ENCODE measurements at places on chromosomes 3 and 15. TPM values are rescaled to one million over a fixed set of nuclear protein-coding genes. Genes with fewer than 3 reads are reported as not detected.
A peak's percentile ranks its signal among the peaks of the same experiment; 100 is the strongest.

GRCh38 chr3:158668506-158668905 is 3.9 kb downstream of the LXN start:
- H3K27me3 ChIP-seq, result no peaks in the 10 kb centered on the region
- no peak overlapping the region for H3K4me3 ChIP-seq
- no peak overlapping the region for H3K27ac ChIP-seq

- no peaks in the 10 kb centered on the region for H3K4me1 ChIP-seq
- H3K27ac ChIP-seq, result no peak overlapping the region
- H3K4me3 ChIP-seq, result no peak overlapping the region
- no peaks in the 10 kb centered on the region for H3K36me3 ChIP-seq
- no peak for DNase-seq
These were observed 265.9 kb downstream of the EFHB start for GRCh38 chr3:19668163-19668562.

DNA sequence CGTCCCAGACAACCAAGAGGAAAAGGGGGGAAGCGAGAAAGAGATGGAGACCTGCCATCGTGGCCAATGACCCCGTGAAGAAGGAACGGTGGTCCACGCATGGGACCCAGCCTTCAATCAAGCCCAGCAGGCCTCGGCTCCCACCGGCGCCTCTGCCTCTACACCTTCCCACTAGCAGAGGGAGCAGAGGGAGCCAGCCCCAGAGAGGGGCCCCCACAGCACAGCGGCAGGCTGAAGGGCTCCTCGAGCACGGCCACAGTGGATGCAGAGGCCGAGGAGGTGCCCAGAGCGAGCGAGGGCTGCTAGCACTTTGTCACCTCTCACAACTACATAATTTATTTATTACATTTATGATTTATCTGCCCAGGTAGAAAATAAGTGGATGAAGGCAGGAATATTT is 68.4 kb upstream of the TOPAZ1 start:
- peaks cover 3% of the 10 kb centered on the region for H3K36me3 ChIP-seq
- no peak for DNase-seq
- no peaks in the 10 kb centered on the region for H3K27me3 ChIP-seq
- no peaks in the 10 kb centered on the region for H3K4me1 ChIP-seq
- H3K27ac ChIP-seq, result no peak overlapping the region

DNA sequence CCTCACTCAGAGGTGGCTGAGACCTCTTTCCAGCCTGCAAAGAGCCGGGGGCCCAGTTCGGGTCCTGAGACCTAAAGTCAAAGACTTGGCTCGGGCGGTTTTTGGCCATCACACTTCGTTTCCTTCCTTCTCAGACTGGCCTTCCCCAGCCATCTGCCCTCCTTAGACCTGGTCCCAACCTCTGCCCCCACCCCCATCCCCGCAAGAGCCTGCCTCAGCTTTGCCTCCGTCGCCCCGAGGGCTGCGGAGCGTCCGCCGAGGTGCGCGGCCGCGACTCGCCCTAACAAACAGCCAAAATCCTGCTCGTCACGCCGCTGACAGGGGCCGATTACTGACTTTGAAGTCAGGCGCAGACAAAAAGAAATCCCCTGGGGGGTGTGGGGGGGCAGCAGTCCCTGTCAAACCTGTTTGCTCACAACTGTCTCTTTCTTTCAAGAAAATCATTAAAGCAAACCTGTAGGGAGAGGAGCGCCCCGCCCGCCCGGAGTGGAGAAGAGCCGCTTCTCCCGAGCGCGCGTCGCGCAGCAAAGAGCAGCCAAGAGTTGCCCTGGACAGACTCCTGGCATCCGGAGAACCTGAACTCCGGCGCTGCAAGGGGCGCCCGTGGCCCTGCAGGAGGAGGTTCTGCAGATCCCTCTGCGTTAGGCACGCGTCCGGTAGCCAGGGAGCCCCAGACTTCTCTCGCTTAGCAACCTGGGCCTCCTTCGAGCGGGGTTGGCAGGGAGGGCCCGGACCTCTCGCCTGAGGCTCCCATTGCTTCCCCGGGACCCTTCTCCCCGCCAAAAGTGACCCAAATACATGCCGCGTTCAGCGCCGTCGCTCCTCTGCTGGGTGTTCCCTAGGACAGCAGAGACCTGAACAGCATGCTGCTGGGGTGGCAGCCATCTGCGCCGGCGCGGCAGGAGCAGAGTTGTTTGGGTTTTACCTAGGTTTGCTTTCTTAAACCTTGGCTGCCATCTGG is 4.5 kb downstream of the SOX14 start:
- H3K36me3 ChIP-seq, result no peaks in the 10 kb centered on the region
- H3K4me3 ChIP-seq, result peak overlapping the region; percentile 45
- H3K27me3 ChIP-seq, result peaks cover 83% of the 10 kb centered on the region

DNA sequence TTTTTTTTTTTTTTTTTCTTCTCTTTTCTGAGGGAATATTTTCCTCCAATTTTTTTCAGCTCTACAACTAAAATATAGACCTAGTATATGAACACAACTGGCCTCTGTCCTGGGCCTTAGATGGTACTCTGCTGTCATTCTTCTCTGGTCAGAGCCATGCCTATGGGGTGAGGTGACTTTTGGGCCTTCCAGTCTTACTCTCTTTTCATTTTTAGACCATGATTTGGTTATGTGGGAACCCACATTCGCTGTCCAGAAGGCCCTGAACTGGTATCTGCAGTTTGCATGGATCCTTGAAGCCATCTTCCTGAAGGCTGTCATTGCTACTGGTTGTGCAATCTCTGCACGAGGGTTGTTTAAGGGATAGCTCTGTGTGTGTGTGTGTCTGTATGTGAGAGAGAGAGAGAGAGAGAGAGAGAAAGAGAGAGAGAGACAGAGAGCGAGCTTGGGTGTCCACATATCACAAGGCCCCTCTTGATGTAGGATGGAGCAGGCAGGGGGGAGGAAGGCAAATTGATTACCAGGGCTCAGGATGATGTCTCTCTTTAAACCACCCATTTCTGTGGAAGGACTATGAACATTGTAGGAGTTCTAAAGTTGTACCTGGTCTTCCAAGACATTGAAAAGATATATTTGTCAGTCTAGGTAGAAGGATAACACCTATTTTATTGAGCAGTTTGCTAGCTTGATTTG is 6.9 kb downstream of the TGFBR2 start:
- H3K27ac ChIP-seq, result no peak overlapping the region
- no peaks in the 10 kb centered on the region for H3K36me3 ChIP-seq
- DNase-seq, result no peak
- H3K4me1 ChIP-seq, result peaks cover 20% of the 10 kb centered on the region
- no peak overlapping the region for H3K4me3 ChIP-seq

DNA sequence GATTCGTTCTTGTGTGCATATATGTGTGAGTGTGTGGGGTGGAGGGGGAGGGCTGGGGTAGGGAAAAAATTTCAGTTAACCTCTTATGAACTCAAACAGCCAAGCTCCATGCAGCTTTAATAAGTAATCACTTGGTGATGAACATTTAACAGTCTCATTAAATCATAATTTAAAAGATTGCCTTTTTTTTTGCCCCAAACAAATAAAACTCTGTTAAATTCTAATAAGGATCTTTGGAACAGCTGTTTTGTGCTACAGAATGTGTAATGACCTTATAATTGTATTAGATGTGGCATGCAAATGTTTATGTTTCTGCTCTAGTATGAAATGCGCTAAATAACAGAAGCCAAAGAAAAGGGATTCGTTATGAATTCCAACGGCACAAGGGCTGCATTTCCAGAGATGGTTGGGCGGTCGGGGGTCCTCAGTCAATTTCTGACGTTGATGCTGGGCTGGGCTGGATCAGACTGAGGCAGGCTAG is 80.0 kb upstream of the RORA start:
- DNase-seq, result no peak
- no peak overlapping the region for H3K27ac ChIP-seq
- H3K4me1 ChIP-seq, result no peaks in the 10 kb centered on the region
- H3K36me3 ChIP-seq, result no peaks in the 10 kb centered on the region
- no peaks in the 10 kb centered on the region for H3K27me3 ChIP-seq

GRCh38 chr3:149848688-149849087 is 35.7 kb downstream of the RNF13 start:
- no peak overlapping the region for H3K4me3 ChIP-seq
- no peak for DNase-seq
- H3K36me3 ChIP-seq, result peaks cover 16% of the 10 kb centered on the region
- H3K27me3 ChIP-seq, result no peaks in the 10 kb centered on the region
- no peak overlapping the region for H3K27ac ChIP-seq
- no peaks in the 10 kb centered on the region for H3K4me1 ChIP-seq

- H3K27me3 ChIP-seq, result no peaks in the 10 kb centered on the region
- H3K27ac ChIP-seq, result no peak overlapping the region
- DNase-seq, result no peak
- no peak overlapping the region for H3K4me3 ChIP-seq
- H3K36me3 ChIP-seq, result no peaks in the 10 kb centered on the region
These were observed 133.3 kb downstream of the RPLP1 start for GRCh38 chr15:69585937-69586336.

DNA sequence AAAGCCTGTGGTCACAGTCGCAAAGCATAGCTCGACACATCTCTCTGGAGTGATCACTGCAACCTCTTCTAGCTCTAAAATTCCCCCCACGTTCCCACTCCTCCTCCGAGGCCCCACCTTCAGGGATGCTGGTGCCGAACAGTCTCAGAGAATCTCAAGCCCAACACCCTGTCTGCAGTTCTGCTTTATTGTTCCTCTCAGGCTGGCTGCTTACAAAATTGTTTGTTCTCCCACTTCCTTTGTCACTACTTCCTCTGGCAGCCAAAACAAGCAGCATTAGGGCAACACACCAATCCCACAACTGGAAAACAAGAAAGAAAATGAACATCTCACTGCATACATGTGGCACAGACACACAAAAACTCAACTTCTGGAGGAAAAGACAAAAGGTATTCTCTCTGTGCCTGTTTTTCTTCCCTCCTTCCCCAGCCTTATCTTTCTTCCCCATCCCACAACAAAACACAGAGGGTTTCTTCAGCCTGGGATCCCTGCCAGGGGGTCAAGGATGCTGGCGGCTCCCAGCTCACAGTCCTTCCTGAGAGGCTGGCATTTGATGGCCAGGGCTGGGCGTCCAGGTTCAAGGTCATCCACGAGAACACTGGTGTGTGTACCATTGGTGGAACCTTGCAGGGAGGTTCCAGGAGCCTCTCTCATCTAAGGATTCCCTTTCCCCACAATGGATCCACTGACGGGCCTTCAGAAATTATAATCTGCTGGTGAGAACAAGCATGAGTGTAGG is 108.4 kb downstream of the TMCO5A start:
- DNase-seq, result no peak
- no peaks in the 10 kb centered on the region for H3K27me3 ChIP-seq
- H3K4me3 ChIP-seq, result no peak overlapping the region
- H3K36me3 ChIP-seq, result no peaks in the 10 kb centered on the region
- H3K27ac ChIP-seq, result no peak overlapping the region

DNA sequence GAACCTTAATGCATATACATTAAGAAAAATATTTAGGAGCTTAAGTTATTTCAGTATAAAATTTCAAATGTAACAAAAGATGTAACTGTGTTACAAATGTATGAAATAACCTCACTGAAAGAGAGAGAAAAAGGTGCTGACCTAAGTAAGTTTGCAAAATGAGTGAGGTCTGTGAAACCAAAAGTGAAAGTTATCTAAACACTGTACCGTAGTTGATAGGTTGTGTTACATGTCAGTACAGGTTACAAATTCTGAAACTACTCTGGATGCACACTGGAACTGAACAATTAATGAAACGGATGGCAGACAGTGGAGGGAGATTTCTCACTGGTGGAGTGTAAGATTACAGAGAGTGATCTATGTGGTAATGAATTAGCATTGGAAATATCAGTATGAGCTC is 420.7 kb downstream of the ZNF385D start:
- H3K4me1 ChIP-seq, result no peaks in the 10 kb centered on the region
- H3K36me3 ChIP-seq, result no peaks in the 10 kb centered on the region
- no peak overlapping the region for H3K4me3 ChIP-seq
- no peaks in the 10 kb centered on the region for H3K27me3 ChIP-seq

GRCh38 chr15:89329329-89330084 is 5.1 kb downstream of the POLG start:
- H3K27ac ChIP-seq, result no peak overlapping the region
- H3K4me1 ChIP-seq, result no peaks in the 10 kb centered on the region
- DNase-seq, result no peak
- H3K4me3 ChIP-seq, result no peak overlapping the region
- H3K36me3 ChIP-seq, result peaks cover 80% of the 10 kb centered on the region

DNA sequence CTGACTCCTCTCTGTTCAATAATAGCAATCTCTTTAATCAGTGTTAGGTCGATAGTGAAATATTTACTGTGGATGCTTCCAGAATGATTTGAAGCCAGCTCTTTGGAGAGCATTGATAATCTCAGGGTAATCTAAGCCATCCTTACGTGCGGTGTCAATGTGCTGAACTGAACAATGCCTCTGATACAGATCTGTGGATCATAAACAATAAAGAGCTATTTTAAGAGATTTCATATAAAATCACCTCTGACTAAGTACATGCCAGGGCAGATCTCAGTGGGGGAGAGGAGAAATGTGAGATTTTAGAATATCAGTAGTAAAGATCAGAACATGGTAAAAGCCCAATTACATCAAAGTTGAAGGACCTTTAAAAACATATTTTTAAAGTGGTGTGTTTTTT is 319.3 kb upstream of the GBE1 start:
- H3K27ac ChIP-seq, result no peak overlapping the region
- no peaks in the 10 kb centered on the region for H3K27me3 ChIP-seq
- DNase-seq, result no peak
- peaks cover 6% of the 10 kb centered on the region for H3K4me1 ChIP-seq

DNA sequence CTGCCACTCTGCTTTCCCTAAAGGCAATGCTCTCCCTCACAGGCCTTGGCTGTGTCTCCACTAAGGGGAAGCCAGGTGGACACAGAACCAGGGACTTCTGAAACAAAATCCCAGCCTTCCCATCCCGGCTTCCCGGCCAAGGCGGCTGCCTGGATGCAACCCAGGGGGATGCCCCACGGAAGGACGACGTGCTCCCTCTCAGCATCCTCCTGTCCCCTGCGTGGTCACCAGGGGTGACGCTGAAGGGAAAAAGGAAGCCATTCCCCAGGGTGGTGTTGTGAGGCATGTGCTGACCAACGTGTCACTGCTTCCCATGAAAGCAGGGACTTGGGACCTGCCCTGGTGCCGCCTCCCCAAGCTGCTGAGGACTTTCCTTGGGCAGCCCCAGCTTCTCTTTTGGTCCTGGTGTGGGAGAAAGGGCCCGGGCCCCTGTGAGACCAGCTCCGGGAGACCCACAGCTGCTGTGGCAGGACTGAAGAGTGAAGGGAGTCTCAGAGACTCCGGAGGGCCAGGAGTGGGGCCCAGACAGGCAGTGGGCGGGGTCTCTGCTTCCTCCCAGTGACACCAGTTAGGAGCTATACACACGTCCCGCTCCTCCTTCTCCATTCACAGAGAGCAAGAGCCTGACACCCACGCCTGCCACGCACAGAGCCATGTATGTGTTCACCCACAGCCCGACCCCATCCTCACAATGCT is 139.2 kb downstream of the NUP210 start:
- no peak for DNase-seq
- peaks cover 2% of the 10 kb centered on the region for H3K36me3 ChIP-seq
- H3K27me3 ChIP-seq, result peaks cover 5% of the 10 kb centered on the region
- no peak overlapping the region for H3K27ac ChIP-seq

MAPKBP1 gene
- total RNA-seq, result 13.7 TPM

ADGRG7 gene
- not detected for total RNA-seq

FOXL2 gene
- total RNA-seq, result 0.22 TPM

DOCK3 gene
- total RNA-seq, result 7.0 TPM

ADCY5 gene
- total RNA-seq, result 6.1 TPM

KNG1 gene
- total RNA-seq, result not detected

All from H9 (cell line).